Stimulated activated CD4-positive, alpha-beta T cell treated with anti-CD3 and anti-CD28 coated beads, Interleukin-1b, Interleukin-23, amount 100 ng/mL, for 1 hour (primary cell): ENCODE measurements at places on chromosomes 6 and 20.
A peak's percentile ranks its signal among the peaks of the same experiment; 100 is the strongest.

DNA sequence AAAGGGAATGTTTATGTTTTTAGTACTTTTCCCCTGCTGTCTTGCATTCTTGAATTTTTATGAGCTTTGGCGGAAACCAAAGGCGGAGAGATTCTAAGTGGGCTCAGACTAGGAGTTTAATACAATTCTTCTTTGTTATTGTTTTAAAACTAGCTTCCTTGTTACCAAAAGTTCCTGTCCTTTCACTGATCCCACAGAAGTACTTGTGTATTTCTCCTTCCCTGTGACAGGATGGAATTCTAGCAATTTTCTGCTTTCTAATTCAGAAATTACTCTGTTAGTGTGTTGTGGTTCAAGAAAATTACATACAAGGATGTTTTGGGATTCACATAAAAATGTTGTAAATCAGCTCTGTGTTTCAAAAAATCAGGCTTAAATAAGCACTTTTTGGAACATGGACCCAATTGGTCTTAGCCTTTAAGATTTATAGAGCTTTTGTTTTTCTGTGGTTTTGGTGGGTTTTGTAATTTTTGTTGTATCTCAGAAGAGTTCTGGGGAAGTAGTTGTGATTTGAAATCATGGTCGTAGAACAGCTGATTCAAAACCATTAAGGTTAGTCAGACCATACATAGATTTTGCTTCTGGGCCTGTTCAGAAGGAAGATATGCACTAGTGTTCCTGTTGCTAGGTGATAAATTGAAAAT is 17.6 kb upstream of the CTAGE9 start:
- no peak for DNase-seq

GRCh38 chr6:80641591-80641990 is 535.1 kb downstream of the BCKDHB start:
- no peak for DNase-seq

- DNase-seq = no peak
Measured at GRCh38 chr6:135675862-135676261, 175.6 kb upstream of the PDE7B start.

DNA sequence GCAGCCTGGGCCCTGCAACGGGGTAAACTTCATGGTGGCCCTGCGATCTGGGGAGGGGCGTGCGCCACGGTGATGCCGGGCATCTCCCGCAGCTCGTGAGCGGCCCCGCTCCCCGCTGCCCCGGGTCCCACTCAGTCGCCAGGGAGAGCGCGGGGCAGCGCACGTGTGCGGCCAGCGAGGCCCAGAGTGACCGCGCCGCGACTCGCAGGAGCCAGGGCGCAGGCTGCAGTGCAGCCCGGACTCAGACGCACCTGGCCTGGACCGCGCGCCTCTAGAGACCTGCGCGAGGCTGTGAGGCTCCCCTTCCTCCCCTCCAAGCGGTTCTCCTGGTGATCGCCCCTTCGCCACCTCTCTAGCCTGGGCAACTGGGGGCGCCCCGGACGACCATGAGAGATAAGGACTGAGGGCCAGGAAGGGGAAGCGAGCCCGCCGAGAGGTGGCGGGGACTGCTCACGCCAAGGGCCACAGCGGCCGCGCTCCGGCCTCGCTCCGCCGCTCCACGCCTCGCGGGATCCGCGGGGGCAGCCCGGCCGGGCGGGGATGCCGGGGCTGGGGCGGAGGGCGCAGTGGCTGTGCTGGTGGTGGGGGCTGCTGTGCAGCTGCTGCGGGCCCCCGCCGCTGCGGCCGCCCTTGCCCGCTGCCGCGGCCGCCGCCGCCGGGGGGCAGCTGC is 652 bp downstream of the BMP6 start:
- no peak for DNase-seq

DNA sequence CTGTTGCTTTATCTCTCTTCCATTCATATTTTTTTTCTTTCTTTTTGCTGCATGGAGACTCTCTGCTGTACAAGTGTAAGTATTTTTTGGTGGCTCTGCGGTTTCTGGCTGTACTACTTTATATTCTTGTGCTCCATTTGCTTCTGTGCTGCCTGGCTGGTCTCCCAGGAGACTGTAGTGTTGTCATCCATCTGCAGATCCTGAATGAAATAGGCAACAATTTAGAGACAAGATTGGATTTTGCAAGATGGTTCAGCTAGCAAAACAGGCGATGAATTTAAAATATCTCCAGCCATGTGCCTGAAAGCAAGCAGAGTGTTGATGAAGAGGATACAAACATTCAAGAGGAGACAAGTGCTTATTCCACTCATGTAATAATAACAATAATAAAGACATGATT is 75.1 kb upstream of the SCGN start:
- no peak for DNase-seq

- DNase-seq = no peak
Measured at GRCh38 chr6:170090561-170090960, 200.3 kb downstream of the DLL1 start.

DNA sequence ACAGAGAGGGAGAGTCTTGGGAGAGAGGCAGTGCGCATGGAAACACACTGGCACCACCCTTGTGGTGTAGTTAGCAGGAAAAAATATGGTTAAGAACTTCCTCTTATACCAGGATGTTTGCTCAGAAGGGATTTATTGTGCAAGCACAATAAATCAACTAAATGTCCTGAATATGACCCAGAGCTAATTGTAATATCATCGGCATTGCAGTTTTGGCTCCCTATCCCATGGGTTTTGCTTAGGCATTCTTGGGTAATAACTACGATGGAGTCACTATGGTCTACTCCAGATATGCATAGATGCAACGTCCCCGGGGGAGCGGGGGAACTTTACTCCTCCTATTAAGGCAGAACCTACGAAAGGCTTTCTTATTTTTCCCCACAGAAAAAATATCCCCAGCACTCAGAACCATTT is 751.6 kb downstream of the EYS start:
- no peak for DNase-seq

DNA sequence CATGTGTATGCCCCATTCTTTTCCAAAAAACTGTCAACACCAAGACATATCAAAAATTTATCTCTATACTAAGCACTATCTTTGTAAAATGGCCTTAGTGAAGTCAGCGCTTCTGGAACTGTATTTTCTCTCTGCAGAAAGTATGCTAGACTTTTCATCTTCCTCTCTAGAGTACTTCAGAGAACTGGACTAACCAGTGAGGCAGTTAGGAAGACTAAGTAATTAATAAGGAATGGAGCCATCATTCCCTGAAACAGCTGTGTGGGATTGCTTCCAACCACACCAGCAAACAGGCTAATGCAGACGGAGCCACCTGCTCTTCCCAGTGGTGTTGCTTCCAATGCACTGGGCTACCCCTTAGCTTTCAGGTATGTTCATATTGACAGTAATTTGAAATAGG is 169.1 kb upstream of the FUT9 start:
- no peak for DNase-seq

DNA sequence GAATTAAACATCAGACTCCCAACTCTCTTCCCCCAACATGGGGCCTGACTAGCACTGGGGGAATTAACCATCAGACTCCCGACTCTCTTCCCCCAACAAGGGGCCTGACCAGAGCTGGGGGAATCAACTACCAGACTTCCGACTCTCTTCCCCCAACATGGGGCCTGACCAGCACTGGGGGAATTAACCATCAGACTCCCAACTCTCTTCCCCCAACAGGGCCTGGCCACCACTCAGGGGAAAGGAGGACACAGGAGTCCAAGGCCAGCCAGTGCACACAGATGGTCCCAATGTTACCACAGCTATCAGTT is 13.1 kb downstream of the CST7 start:
- no peak for DNase-seq

GRCh38 chr20:49676581-49677291 is 36.9 kb downstream of the B4GALT5 start:
- no peak for DNase-seq

DNA sequence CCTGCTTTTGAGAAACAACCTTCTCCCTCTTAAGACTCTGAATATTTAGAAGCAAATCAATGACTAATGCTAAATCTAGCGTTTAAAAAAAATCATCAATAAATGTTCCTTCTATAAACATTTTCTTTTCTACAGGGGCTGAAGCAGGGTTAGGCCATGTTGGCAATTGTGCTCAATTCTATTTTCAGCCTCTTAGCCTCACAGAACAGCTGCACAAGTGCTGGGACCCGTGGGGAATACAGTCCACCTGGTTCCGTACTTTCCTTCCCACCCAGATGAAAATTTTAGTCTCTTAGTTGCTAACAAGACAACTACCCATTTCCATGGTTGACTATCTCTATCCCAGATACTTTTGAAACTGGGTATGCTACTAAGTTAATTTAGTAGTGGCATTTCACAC is 138.6 kb downstream of the RPS12 start:
- DNase-seq = no peak

- DNase-seq = no peak
Measured at GRCh38 chr6:86192123-86192522, 549.4 kb upstream of the SYNCRIP start.

GRCh38 chr6:2232445-2232844 is 13.0 kb downstream of the GMDS start:
- DNase-seq = no peak

DNA sequence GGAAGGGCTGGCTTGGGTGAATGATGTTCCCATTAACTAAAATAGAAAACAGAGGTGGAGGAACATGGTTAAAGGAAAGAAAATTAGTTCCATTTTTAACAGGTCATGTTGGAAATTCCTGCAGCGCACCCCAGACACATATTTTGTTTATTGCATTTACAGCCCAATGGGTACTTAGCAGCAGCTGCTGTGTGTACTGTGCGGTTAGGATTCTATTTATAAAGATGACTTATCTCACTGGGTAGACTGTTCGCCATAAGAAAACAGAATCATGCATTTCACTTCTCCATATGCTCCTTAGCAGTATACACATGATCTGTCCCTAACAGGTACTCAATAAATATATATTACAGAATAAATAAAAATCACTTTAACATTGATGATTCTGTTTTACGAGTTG is 135.8 kb downstream of the SLC35F1 start:
- no peak for DNase-seq

GRCh38 chr6:97059473-97059872 is 134.9 kb downstream of the KLHL32 start:
- DNase-seq = no peak

DNA sequence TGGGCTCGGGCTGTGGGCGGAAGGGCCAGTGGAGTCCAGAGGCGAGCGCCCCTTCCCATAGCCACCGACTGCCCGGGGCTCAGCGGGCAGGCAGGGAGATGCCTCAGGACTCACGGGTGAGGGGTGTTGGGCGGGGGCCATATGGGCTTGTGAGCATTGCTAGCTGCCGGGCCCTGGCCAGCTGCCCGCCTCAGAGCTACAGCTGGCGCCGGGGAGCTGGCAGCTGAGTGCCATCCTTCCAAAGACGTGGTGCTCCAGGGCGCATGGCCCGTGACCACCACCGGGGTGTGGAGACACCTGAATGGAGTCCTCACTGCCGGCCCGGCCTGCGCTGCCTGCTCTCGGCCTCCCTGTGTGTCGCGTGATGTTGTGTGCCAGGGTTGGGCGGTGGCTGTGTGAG is 10.6 kb upstream of the RBBP8NL start:
- no peak for DNase-seq

DNA sequence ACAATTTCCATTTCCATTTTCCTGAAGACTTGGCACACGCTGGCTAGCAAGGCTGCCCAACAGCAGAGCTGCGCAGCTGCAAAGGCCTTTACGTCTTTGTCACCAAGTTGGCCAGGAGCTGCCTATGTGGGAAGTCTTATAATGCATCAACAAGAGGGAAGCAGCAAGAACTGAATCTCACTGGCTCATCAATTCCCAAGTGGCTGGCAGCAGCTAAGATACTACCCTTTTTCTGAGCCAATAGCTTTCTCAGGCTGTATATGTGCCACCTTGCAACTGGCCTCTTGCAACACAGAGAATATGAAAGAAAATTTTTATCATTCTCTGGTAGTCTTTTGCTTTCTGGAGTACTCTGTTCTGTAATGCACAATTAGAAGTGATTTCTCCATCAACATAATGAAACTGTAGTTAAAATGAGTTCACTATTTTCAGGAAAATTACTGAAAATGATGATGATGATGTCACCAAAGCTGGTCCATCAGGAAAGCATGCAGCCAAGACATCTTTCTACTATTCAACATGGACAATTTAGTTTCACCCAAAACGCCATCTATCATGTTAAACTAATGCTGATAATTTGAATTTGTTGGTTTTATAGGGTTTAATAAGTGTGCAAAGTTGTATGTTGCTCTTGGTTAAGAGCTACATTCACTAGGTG is 97.3 kb upstream of the FOXA2 start:
- no peak for DNase-seq

DNA sequence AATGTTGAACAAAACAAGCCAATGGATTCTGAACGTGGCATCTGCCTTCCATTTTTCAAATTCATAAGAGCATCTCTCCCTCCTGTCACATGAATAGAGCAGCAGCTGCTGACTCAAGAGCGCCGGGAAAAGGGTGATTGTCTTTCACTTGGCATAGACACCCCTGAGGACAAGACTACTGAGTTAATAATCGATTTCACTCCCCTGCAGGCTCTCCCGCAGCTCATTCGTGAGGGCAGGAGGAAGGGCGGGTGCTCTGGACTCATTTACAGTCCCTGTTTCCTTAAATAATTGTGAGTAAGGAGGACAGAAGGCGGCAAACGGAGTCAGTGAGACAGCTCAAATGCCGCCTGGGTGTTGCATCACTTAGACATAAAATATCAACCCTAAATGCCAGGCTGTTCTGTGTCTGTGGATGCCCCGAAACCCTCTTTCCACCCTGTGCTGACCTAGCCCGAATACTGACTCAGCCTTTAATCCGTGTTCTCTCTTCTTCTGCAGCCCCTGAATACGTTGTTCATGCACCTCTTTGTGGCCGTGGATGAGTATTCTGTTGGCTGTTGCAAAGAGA is 21.6 kb downstream of the CFAP61 start:
- no peak for DNase-seq

GRCh38 chr6:3732345-3733141 is 19.0 kb downstream of the PXDC1 start:
- peak; percentile 45 for DNase-seq

GRCh38 chr20:48294942-48295341 is 509.7 kb upstream of the SULF2 start:
- DNase-seq = no peak

DNA sequence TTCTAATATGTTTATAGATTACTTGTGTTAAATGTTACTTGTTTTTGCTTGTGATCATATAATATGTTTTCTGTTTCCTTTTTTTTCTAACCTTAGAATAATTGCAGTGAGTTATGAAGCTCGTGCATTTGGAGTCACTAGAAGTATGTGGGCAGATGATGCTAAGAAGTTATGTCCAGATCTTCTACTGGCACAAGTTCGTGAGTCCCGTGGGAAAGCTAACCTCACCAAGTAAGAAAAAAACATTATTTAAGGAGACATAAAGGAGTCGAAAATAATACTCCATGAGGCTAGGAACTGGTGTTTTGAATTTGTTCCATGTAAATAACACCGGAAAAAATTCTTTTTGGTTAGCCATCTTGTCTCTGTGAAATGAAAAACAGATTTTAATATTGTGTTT is 6.9 kb downstream of the POLH start:
- no peak for DNase-seq

GRCh38 chr20:49234831-49235230 is 15.6 kb downstream of the DDX27 start:
- DNase-seq = no peak

GRCh38 chr20:57716901-57717300 is 7.1 kb upstream of the PMEPA1 start:
- DNase-seq = no peak

- no peak for DNase-seq
Measured at GRCh38 chr20:10665791-10666190, 8.0 kb downstream of the JAG1 start.
